ENCODE measurements at places on chromosomes 7 and 10.

DNA sequence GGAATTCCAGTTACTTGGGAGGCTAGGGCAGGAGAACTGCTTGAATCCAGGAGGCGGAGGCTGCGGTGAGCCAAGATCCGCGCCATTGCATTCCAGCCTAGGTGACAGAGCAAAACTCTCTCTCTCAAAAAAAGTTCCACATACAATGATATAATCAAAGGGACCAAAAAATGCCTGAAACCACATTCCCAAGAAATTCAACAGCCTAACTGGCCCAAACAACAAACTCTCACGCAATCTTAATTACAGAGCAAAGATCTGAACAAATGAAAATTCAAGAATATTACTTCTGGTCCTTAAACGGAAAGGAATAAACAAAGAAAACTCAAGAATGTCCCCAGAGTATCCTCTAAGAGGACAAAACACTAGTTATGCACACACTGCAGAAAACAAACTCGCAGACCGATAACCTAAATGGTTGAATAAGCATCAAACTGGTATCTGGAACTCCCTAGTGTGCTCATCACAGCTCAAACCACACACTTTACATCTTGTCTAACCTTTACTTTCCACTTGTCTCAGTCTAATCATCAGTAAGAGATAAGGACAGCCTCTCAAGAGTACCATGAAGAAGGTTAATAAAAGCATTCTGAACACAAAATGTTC lies 3.7 kb downstream of the OGA start:
- DNase-seq = no peak

GRCh38 chr7:49255054-49255453 lies 330.7 kb downstream of the CDC14C start:
- no peak for DNase-seq

DNA sequence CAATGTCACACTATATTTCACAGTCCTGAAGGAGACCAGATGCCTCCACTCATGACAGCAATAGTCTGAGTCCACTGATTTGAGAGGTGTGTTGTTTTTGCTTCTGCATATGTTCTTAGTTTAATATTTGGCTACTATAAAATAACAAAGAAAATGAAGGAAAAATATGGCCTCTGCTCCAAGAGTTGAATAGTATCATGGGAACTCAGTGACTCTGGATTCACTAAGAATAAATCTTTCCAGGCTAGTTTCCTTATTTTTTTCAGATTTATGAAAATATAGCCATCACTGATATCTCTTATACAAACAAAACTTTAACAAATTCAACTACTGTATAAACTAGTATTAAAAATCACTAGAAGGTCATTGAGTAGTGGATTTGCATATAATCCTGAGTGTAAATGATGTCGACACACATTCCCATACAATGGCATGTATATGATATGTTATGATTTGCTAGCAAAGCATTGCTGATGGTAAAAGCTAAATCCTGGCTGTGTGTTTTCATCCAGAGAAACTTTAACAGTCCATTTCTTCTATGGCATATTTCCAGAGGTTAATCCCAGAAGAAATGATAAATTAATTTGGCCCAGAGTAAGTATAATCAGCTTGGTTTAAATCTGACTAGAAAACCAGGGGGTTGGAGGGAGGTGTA lies 66.0 kb upstream of the VIPR2 start:
- no peak for DNase-seq

- DNase-seq = no peak
Observed at GRCh38 chr7:43905209-43905946, 1.0 kb downstream of the URGCP start.

DNA sequence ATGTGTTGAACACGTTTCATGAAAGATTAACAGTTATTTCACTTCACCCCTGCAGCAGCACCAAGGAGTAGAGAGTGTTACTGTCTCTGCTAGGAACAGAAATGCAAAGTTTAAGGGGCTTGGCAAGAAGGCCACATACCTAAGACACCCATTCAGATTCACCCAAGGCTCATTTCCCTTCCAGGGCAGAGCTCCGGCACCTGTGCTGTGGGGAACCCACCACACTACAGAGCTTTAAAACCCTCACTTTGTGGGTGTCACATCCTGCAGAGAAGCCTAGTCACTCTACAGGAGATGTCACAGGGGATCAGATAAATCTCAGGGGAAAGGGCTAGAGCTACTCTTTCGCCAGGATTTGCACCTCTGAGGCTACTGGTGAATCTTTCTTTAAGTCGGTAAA lies 176.1 kb upstream of the KLF6 start:
- DNase-seq = no peak

GRCh38 chr10:98328163-98328562 lies 60.2 kb upstream of the LOXL4 start:
- no peak for DNase-seq

DNA sequence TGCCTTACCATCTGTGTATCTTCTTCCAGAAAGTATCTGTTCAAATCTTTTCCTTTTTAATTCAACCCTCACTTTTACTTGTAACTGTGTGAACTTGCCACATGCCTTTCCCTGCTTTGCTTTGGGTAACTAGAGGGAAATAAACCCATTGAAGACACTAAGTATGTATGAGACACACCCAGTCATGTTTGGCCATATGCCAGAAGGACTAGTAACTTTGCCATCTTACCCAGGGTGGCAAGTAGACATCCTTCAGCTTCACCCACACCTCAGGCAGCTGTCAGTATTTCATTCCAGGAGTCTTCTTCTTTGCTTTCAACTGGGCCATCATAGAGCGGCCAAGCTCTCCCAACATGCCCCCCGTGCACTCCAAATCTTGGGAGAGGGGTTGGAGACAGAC lies 323.1 kb downstream of the TNS3 start:
- no peak for DNase-seq

DNA sequence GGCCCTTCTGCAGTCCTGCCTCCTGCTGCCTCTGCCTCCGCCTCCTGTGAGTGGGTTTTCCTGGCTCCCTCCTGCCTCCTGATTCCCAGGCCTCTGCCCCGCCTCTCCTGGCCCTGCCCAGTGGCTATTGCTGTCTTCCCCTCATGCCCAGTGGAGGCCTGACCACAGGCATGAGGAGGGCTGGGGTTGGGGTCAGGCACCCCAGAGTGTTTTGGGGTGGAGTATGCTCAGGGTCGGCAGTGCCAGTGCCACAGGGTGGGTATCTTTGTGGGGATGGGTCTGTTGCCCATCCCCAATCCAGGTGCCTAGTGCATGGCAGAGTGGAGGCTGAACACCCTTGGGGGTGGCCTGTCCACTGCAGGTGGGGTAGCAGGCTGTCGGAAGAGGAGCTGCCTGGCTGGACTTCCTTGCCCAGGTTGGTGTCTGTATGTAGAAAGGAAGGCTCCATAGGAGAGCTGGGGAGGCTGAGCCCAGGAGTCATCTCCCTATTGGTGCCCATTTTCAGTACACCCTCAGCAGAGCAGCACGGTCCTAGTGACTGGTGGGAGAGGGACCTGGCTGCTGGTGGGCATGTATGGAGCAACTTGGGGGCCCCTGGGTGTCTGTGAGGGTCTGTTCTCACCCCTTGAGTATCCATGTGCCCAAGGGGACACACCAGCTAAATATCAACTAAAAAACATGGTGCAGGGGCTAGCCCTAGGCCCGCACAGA lies 62.2 kb downstream of the ARHGAP22 start:
- peak; percentile 35 for DNase-seq

DNA sequence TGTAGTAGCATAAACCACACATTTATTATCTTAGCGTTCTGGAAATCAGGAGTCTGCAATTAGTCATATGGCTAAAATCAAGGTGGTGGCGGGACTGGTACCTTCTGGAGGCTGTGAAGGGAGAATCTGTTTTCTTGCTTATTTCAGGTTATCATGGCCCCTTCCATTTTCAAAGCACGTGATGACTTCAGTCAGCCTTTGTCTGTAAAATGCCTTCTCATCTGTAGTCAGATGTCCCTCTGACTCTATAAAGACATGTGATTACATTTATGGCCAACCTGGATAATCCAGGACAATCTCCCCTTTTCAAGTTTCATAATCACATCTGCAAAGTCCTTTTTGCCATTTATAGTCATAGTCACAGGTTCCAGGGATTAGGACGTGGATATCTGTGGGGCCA lies 15.5 kb upstream of the ZNF248 start:
- DNase-seq = no peak

- no peak for DNase-seq
Observed at GRCh38 chr7:136697271-136697670, 171.2 kb upstream of the CHRM2 start.

GRCh38 chr7:113875224-113875623 lies 43.6 kb downstream of the PPP1R3A start:
- no peak for DNase-seq

GRCh38 chr7:147941381-147941780 lies 649.2 kb upstream of the C7orf33 start:
- peak; percentile 2 for DNase-seq

DNA sequence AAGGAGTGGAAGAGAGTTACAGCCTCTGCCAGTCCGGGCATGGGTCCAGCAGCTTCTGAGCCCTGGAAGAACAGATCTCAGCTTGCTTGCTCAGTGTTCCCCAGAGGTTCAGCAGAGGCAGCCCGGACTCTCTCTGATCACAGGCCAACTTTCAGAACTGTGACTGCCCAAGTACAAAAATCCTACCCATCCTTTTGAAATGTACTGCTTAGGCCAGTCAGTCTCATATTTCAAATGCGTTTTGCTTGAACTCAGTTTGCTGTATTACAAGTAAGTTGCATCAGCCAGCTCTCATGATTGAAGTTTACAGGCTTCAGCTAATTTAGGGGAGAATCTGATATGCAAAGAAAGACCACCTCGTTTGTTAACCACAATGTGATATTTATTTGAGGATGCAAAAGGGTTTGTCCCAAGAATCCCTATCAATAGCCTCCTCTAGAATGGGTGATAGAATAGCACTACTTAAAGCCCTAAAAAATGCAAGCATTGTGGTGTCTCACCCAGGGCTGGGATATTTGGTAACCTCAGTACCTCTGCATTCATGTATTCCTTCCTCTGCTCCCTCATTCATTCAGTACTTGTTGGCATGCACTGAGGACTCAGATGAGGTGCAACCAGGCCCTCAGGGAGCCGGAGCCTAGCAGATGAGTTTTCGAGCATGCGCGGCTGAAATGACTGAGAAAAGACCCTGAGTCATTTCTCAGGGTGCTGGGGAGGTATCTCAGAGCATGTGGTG lies 7.0 kb downstream of the AIMP2 start:
- DNase-seq = peak; percentile 84
